Epithelial cell of umbilical artery (primary cell): ENCODE measurements at places on chromosomes 12 and 14. TPM values are rescaled to one million over a fixed set of nuclear protein-coding genes. Genes with fewer than 3 reads are reported as not detected.

Gene AQP2
- not detected in 2 replicates for total RNA-seq

Gene TMTC1
- total RNA-seq, result 2.6 and 16.7 TPM in 2 replicates

Gene ALDH1L2
- total RNA-seq, result 2.9 and 7.0 TPM in 2 replicates

Gene FSCB
- not detected in 2 replicates for total RNA-seq

Gene KCNK10
- total RNA-seq, result not detected in 2 replicates

Gene TRHDE
- total RNA-seq, result 0.32 and 3.8 TPM in 2 replicates

Gene GPR68
- total RNA-seq, result 0.61 and 0.65 TPM in 2 replicates
